ENCODE measurements at places on chromosomes 12 and 14.

GRCh38 chr12:26149968-26150500 lies 25.2 kb upstream of the BHLHE41 start:
- DNase-seq: no peak

DNA sequence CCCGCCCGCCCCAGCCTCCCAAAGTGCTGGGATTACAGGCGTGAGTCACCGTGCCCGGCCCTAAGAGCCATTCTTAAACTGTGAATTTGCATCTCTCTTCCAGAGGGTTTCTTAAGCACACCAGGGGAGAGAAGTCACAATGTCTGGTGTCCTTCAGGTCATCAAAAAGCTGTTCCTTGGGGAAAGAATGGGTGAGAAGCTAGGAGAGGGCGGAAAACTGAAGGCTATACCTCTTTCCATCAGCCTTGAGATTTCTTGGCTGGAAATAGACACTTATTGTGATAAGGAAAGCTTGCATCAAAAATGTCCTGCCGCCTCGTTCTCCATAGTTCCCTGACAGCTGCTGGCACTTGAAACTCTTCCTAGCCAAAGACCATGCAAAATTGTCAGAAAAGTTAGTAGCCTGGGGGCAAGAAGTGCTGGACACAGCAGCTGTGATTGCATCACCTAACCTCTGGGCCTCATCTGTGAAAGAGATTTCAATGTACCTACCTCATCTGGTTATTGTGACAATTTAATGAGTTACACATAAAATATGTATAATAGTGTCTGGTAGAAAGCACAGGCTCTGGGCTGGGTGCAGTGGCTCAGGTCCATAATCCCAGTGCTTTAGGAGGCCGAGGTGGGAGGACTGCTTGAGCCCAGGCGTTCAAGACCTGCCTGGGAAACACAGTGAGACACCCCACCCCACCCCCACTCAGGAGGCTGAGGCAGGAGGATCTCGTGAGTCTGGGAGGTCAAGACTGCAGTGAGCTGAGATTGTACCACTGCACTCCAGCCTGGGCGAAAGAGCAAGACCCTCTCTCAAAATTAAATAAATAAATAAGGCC lies 9.7 kb upstream of the UBC start:
- DNase-seq: no peak

DNA sequence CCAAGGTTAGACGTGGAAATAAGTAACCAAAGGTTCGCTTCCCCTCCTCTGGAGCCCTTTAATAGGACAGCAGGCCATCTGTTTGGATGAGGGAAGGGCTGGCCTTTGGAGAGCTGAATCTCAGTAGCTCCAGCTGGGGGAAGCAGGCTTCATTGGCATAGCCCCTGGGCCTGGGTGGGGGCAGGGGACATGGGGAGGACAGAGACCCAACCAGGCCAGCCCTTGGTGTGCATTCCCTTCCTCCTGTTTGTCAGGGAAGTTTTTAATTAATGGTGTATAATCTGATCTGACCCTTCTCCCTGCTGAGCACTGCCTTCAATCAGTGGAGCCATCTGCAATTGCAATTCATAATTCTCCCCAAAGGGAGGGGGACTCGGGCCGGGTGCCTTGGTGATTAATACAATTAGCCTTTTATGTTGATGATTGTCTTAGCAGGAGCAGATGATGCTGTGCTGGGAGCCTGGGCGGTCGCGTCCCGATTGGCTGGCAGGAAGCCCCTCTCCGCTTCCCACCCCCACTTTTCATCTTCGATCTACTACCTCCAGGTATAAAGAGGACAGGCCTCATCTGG lies 6.4 kb downstream of the AQP6 start:
- no peak for DNase-seq

DNA sequence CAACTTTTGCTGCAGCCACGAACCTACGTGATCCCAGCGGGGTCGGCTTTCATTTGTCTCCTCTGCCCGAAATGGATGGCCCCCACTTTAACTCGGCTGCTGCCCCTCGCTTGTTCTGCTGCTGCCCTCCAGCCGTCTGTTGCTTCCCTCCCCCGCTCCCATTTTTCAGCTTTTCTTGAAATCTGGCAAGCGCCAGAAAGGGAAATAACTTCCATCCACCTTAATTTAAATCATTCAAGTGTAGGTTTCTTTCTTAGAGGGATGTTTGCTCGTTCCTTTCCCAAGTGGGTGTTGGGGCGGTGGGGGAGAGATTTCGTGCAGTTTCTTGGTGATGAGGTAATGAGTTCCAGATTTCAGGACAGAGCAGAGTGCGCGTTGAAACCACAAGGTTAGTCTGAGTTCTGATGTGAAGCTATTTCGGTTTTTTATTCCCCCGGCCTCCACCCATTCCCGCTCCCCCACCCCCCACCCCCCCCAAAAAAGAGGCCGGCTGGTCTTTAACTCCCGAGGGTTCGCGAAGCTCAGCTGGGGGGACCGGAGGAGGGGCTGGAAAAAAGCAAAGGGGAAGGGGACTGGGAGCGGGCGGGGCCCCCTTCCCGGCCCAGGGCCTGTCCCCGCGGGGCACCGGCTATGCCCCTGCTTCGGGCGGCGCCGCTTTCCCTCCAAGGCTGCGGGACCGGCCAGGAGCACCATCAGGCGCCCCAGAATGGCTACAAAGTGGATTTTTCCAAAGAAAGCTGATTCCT lies 2.2 kb upstream of the ZFP36L1 start:
- DNase-seq: no peak

GRCh38 chr14:98925354-98926040 lies 346.5 kb downstream of the BCL11B start:
- no peak for DNase-seq

GRCh38 chr12:68538726-68539614 lies 71.7 kb upstream of the RAP1B start:
- DNase-seq: peak; percentile 25

GRCh38 chr12:41531147-41531829 lies 343.2 kb downstream of the PDZRN4 start:
- no peak for DNase-seq

- no peak for DNase-seq
Measured at GRCh38 chr12:19012965-19013364, 116.6 kb upstream of the PLEKHA5 start.

GRCh38 chr12:124480469-124481256 lies 86.7 kb downstream of the NCOR2 start:
- DNase-seq: no peak

DNA sequence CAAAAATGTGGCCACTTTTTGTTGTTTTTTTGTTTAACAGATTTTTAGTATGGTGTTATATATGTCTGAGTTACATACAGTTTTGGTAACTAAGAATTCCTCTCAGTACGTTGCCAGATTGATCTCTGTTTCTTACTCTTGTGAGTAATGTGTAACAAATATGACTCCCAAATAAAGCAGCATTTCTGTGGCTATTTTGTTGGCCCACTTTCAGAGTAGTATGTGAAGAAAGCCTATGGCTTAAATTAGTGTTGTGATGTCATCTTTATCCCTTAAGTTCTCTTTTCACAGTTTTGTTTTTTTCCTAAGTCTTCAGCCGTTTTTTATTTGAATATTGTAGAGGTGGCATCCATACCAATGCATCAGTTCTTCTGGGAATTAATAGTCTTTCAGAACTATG lies 10.7 kb downstream of the PCNX4 start:
- no peak for DNase-seq

- DNase-seq: no peak
Measured at GRCh38 chr14:36521598-36522345, 1.7 kb upstream of the NKX2-1 start.

GRCh38 chr14:25929881-25930615 lies 667.8 kb downstream of the NOVA1 start:
- no peak for DNase-seq

DNA sequence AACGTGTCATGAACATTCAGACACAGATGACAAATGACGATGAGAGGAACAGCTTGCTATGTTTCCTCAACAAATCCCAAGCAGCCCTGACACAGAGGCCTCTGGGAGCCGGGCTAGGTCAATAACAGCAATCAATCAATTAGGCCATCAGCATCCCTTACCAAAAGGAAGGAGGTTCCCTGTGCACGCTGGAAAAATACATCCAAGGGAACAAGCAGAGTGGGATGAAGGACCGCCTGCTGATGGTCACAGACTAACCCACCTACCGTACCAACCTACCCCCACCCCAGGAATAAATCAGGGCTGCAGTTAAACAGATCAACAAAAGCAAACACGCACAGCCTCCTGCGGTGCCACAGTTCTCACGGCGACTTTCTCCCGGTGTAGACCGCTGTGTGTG lies 265.1 kb upstream of the SFSWAP start:
- DNase-seq: no peak

DNA sequence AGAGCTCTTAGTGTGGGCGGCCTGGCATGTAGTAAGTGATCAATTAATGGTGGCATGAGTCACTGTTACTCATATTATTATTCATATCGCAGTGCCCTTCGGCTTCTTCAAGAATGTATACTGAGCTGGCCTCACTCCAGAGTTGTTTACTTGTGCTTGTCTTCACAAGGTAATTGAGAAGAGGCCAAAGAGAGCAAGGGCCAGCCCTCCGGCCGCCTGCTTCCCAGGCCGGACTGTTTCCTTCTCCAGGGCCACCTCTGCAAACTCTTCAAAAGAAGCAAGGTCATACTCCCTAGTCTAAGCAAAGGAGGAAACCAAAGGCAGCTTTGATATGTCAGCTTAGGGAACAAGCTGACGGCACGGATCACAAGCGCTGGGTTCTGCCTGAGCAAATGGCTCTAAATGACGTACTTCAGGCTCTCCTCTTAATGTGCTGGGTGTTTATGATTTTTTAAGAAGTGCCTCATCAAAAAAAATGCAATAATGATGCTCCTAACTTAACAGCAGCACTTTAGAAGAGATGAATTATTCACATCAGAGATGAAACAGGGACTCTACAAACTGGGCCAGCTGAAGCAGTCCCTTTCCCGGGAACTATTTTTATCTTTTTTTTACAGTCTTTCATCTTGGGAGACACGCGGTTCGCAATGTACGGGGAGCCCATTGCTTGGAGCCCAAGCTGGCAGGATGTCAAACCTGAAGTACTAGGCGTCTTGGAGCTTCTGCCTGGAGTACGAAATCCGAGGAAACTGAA lies 65.6 kb upstream of the DLK1 start:
- no peak for DNase-seq

DNA sequence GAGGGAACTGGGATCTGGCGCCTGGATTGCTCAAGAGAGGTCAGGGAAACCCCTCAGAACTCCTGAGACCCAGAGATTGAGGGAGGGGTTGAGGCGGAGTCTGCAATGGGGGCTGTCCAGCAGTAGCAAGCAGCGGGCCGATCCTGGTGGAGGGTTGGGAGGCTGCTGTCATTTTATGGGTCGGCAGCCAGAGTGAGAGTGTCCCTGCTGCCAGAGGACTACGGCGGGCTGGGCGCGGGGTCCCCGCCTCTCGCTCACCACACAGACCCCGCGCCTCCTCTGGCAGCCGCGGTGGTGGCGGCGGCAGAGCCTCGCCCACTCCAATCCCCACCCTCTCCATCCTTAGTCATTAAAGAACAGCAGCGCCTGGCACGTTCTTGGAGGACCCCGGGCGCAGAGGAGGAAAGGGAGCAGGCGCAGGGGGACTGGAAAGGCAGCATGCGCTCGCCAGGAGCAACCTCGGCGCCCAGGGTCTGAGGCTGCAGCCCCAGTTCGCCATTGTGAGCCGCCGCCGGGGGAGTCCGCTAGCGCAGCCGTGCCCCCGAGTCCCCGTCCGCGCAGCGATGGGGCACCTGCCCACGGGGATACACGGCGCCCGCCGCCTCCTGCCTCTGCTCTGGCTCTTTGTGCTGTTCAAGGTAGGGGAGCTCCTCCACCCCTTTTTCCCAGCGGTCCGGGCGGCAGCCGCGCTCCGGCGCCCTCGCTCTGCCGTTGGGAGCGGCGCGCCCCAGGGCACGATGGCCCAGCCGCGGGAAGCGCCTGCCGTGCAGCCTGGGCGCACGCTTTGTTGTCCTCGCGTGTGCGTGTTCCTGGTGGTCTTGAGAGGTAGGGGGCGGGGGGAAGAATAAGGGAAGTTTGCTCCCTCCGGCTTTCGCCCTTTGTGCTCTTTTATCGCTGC lies at the start of gene PTPRO:
PTPRO (plus strand) TSS at position 345 of the 898 bp plus-strand sequence.
- no peak for DNase-seq

GRCh38 chr14:71309756-71310155 lies 402.5 kb downstream of the PCNX1 start:
- no peak for DNase-seq

GRCh38 chr12:106239951-106240335 lies 7.9 kb downstream of the CKAP4 start:
- no peak for DNase-seq
